Activated CD8-positive, alpha-beta T cell treated with anti-CD3 and anti-CD28 coated beads, Interleukin-2, amount 10 ng/mL, durations not matched to agents 7 days and 5 days (primary cell): ENCODE measurements at places on chromosomes 16 and 17. TPM values are rescaled to one million over a fixed set of nuclear protein-coding genes. Genes with fewer than 3 reads are reported as not detected.

Gene SYCE1L
- total RNA-seq: 5.9 TPM

Gene C16orf96
- total RNA-seq: 0.13 TPM

DNA sequence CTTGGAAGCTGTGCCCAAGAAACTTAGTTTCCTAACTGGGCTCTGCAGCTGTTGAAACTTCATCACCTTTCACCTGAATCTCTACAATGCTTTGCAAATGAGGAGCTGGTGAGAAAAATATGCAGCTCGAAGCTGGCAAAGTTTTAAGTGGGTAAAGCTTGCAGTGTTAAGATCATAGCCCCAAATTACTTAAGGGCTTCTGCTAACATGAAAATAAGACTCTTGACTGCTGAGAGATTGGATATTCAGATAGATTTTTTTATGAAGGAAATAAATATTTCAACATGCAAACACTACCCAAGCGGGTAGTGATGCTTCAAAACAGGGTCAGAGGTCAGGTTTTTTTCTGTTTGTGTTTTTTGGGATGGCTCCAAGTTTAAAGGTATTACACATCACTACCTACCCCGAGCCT is 278.7 kb downstream of the FTO start:
- H3K27me3 ChIP-seq: no peaks in the 10 kb centered on the region
- DNase-seq: no peak
- no peaks in the 10 kb centered on the region for H3K36me3 ChIP-seq
- no peaks in the 10 kb centered on the region for H3K4me1 ChIP-seq
- no peak overlapping the region for H3K4me3 ChIP-seq
- H3K27ac ChIP-seq: no peak overlapping the region

- H3K4me3 ChIP-seq: no peak overlapping the region
- DNase-seq: no peak
- peaks cover 5% of the 10 kb centered on the region for H3K27me3 ChIP-seq
These were observed 4.4 kb downstream of the KIF19 start for GRCh38 chr17:74330446-74330845.

DNA sequence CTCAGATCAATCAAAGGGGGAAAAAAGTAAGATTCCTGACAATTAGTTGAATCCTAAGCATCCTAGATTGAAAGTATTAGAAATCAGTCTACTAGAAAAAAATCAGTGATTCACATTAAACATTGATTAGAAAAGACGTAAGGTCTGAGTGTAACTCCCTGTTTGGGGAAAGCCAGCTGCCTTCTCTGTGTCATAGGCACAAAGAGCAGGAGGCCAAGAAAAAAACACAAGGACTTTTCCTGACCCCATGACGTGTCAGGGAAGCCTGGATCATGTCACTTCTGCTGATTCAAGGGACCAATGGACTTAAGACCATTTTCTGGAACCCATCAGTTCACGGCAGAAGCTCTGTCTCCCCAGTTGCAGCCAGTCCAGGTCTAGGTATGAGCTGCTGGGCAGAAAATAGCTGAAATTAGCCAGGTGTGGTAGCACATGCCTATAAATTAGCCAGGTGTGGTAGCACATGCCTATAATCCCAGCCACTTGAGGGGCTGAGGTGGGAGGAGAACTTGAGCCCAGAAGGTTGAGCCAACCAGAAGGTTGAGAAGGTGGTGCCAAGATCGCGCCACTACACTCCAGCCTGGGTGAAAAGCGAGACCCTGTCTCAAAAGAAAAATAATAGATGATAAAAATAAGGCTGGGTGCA is 35.9 kb downstream of the RANBP10 start:
- no peak for DNase-seq
- H3K27ac ChIP-seq: no peak overlapping the region
- H3K36me3 ChIP-seq: peaks cover 21% of the 10 kb centered on the region
- no peaks in the 10 kb centered on the region for H3K27me3 ChIP-seq
- H3K4me1 ChIP-seq: no peaks in the 10 kb centered on the region

- no peak for DNase-seq
- H3K27me3 ChIP-seq: no peaks in the 10 kb centered on the region
- no peaks in the 10 kb centered on the region for H3K4me1 ChIP-seq
- H3K4me3 ChIP-seq: no peak overlapping the region
These were observed 26.9 kb downstream of the GPRC5B start for GRCh38 chr16:19857593-19858339.

Gene TTYH2
- 6.3 TPM for total RNA-seq

- H3K27ac ChIP-seq: no peak overlapping the region
- no peaks in the 10 kb centered on the region for H3K4me1 ChIP-seq
- no peaks in the 10 kb centered on the region for H3K36me3 ChIP-seq
- no peaks in the 10 kb centered on the region for H3K27me3 ChIP-seq
These were observed 46.1 kb downstream of the ABCA8 start for GRCh38 chr17:68909066-68909465.

DNA sequence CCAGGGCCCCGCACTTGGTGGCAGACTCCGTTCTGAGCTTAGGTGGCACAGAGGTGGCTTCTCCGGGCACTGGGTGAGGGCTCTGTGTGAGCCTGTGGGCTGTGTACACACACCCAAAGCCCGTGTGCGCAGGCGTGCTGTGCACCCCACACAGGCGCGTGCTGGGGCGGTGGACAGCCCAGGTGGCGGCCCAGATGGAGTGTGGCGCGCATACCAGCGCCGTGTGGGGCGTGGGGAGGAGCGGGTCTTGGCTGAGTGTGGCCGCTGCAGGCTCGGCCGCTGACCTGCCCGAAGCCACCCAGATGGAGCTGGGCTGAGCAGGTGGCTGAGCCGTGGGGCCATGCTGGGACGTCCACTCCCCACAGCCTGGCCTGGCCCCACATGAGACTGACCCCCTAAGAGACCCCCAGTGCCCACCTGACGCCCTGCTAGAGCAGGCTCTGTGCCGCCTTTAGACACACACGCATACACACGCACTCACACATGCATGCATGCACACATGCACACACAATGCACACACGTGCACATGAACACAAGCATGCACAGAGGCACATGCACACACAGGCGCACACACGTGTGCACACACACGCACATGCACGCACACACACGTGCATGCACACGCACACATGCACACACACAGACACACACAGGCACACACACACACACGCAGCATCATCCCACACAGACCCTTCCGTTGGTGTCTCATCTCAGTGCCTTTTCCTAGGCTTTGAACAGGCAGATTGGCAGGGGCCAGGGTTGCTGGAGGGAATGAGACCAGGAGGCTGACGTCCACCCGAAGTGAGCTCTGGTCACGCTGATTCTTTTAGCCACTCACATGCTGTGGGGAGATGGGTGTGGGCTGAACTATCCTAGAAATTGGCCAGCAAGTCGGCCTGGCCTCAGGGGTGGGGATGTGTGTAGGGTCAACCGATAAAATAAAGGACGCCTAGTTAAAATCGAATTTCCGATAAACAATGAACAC is 2.1 kb downstream of the PRR35 start:
- no peak for DNase-seq
- H3K4me3 ChIP-seq: no peak overlapping the region
- H3K27ac ChIP-seq: no peak overlapping the region
- H3K27me3 ChIP-seq: peaks cover 12% of the 10 kb centered on the region

GRCh38 chr16:17358846-17359245 is 111.9 kb downstream of the XYLT1 start:
- H3K4me3 ChIP-seq: peak overlapping the region; percentile 8
- H3K4me1 ChIP-seq: peaks cover 88% of the 10 kb centered on the region
- peaks cover 82% of the 10 kb centered on the region for H3K36me3 ChIP-seq
- no peaks in the 10 kb centered on the region for H3K27me3 ChIP-seq
- DNase-seq: no peak
- H3K27ac ChIP-seq: peak overlapping the region; percentile 94

GRCh38 chr16:73355981-73356380 is 308.1 kb upstream of the ZFHX3 start:
- no peak overlapping the region for H3K27ac ChIP-seq
- no peaks in the 10 kb centered on the region for H3K36me3 ChIP-seq
- no peak overlapping the region for H3K4me3 ChIP-seq
- H3K27me3 ChIP-seq: no peaks in the 10 kb centered on the region

Gene TUBD1
- total RNA-seq: 14.7 TPM

Gene MFAP4
- total RNA-seq: not detected

- H3K4me1 ChIP-seq: peaks cover 4% of the 10 kb centered on the region
- no peaks in the 10 kb centered on the region for H3K36me3 ChIP-seq
- peaks cover 33% of the 10 kb centered on the region for H3K27me3 ChIP-seq
- no peak overlapping the region for H3K27ac ChIP-seq
These were observed 852 bp downstream of the ZNF469 start for GRCh38 chr16:88383401-88384221.

- H3K27me3 ChIP-seq: no peaks in the 10 kb centered on the region
- no peak for DNase-seq
- peaks cover 42% of the 10 kb centered on the region for H3K36me3 ChIP-seq
- peak overlapping the region; percentile 82 for H3K27ac ChIP-seq
These were observed 27.9 kb downstream of the CLEC16A start for GRCh38 chr16:10972108-10972818.

Gene CALB2
- not detected for total RNA-seq

GRCh38 chr16:19316846-19317245 is 31.3 kb downstream of the CLEC19A start:
- H3K4me3 ChIP-seq: no peak overlapping the region

DNA sequence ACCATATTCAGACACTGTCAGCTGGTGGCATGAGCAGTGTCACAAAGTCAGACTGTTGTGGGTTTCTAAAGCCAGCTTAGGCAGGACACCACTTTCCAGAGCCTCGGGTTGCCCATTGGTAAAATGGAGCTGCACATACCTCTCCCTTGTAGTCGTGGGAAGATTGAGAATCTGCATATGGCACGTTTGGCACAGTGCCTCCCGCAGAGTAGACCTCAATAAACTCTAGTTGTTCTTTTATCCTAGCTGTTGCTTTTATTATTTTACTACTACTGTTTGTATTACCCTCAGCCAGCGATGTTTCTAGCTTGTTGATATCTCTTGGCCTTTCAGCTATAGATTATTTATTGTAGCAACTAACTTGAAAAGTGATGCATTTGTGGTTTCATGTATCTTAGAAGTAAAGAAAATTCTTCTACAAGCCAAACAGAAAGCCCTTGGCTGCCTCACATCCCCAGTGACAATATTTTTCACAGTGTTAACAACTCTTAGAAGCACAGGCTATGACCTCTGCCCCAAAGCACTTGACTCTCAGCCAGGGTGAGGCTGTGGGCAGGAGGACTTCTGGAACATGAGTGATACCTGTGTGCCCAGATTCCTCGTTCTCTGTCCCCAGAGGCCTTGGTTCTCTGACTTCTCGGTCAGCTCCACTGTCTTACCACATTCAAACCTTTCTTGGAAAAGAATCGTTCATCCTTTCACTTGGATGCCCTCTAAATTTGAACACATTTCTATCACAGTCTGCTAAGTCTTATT is 351.6 kb downstream of the SNX29 start:
- peaks cover 3% of the 10 kb centered on the region for H3K4me1 ChIP-seq
- H3K27ac ChIP-seq: no peak overlapping the region
- no peaks in the 10 kb centered on the region for H3K27me3 ChIP-seq
- DNase-seq: no peak

Gene WNT9B
- total RNA-seq: not detected

Gene CACNG4
- not detected for total RNA-seq

DNA sequence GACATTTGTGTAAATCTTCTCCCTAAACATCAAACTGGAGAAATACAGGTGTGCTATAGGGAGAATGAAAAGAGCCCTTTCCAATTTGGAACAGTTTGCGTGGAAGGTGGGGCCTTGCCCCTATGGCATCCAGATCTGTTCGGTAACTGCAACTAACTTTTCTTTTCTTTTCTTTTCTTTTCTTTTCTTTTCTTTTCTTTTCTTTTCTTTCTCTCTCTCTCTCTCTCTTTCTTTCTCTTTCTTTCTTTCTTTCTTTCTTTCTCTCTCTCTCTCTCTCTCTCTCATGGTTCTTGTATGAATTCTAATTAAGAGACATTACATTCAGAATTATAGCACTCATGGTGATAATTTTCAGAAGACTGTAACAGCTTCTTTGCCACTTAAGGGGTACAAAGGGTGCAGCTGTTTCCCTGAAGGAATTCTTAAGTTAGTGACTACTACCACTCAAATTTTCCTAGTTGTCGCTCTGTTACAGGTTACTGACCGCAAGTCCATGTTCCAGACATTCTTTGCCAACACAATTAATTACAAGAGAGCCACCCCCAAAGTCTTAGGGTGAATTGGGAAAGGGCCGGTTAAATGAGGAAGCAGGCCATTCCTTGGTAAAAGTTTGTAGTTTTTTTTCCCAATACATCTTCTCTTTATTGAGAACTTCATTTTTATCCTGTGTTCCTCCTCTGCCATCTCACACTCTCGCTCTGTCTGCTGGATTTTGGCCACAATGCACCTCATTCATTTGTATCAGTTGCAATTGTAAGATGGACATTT is 69.8 kb downstream of the KSR1 start:
- no peak for DNase-seq
- H3K4me1 ChIP-seq: peaks cover 76% of the 10 kb centered on the region
- H3K27me3 ChIP-seq: no peaks in the 10 kb centered on the region

Gene TMED6
- 1.8 TPM for total RNA-seq

DNA sequence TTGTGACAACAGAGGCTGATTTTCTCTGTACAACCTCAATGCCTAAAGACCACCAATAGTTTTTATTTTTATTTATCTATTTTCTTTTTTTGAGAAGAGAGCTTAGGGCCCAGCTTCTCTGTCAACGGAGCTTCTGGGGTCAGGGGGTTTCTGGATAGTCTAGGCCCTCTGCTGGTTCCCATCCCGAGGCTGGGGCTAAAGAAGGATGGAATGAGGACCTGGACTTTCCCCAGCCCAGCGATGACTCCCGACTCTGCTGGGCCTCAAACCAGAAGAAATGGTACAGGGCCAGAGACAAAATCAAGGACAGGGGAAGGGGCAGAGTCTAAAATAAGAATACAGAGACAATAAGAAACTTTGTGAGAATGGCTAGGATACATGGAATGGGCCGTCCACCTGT is 5.7 kb upstream of the TSPOAP1 start:
- peaks cover 27% of the 10 kb centered on the region for H3K4me1 ChIP-seq
- H3K27me3 ChIP-seq: peaks cover 6% of the 10 kb centered on the region
- DNase-seq: no peak
- peak overlapping the region; percentile 99 for H3K4me3 ChIP-seq

- no peak overlapping the region for H3K4me3 ChIP-seq
- H3K4me1 ChIP-seq: no peaks in the 10 kb centered on the region
- DNase-seq: no peak
- peaks cover 11% of the 10 kb centered on the region for H3K36me3 ChIP-seq
- no peaks in the 10 kb centered on the region for H3K27me3 ChIP-seq
- H3K27ac ChIP-seq: no peak overlapping the region
These were observed 8.8 kb downstream of the SLC26A11 start for GRCh38 chr17:80229011-80229410.

Gene PRSS33
- total RNA-seq: not detected

- H3K4me3 ChIP-seq: no peak overlapping the region
- H3K36me3 ChIP-seq: peaks cover 22% of the 10 kb centered on the region
- no peaks in the 10 kb centered on the region for H3K27me3 ChIP-seq
- no peak overlapping the region for H3K27ac ChIP-seq
- peaks cover 28% of the 10 kb centered on the region for H3K4me1 ChIP-seq
These were observed 89.3 kb downstream of the VMP1 start for GRCh38 chr17:59796785-59797205.

Gene CACNG1
- not detected for total RNA-seq

Gene CCL3
- total RNA-seq: 5.1 TPM

Gene TMEM100
- total RNA-seq: not detected
